Head of caudate nucleus (tissue), 42 donors: ENCODE measurements at places on chromosomes 4 and X.

DNA sequence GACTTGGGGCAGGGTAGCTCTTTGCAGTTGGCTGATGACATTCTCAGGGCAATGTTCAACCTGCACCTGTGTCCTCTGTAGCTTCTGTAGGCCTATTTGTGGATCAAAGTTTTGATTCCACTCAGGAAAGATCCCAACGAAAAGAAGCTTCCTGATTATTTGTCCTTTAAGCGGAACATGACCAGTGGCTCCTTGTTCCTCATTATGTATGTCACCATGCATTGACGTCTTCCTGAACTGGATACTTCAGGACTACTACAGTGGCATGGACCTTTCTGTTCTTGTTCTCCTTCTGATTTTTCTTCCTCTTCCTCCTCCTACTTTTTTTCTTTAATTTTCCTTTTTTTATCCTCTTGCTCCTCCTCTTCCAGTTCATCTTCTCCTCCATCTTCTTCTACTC is 62.4 kb downstream of the NBDY start:
- DNase-seq: no peak

GRCh38 chr4:158170691-158171561 is 1.9 kb downstream of the GASK1B start:
- no peak for DNase-seq

GRCh38 chr4:123353656-123354055 is 42.9 kb upstream of the SPRY1 start:
- DNase-seq: no peak

DNA sequence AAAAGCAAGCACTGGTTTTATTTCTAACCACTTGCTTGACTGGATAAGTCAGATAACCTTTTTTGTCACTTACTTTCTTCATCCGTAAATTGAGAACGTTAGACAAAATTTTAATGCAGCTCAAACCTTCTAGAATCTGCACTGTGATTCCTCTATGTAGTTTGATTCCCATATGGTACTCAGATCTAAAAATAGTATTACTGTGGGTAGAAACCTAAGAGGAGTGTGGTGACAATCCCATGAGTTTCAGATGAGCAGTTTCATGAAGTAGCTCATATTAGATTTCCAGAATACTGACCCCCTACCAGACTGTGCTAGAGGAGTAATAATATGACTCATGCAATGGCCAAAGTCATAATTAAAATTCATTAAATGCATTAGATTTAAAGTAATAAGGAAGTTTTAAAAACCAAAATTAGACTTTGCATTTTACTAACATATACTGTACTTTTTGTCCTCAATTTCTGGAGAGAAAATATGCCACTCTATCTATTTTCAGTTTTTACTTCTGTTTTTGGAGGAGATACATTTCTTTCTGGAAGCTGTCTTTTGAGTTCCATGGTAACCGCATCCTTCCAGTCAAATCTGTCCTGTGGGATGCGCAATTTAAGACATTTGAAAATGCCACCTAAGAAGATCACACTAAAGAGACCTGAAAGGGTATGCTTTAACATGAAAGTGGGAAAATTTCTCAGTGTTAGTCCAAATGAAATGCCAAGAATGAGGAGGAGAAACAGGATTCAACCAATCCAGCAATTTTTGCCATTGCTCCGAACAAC is 64.1 kb upstream of the GPM6A start:
- no peak for DNase-seq

GRCh38 chr4:150746156-150746555 is 164.2 kb downstream of the MAB21L2 start:
- DNase-seq: no peak

DNA sequence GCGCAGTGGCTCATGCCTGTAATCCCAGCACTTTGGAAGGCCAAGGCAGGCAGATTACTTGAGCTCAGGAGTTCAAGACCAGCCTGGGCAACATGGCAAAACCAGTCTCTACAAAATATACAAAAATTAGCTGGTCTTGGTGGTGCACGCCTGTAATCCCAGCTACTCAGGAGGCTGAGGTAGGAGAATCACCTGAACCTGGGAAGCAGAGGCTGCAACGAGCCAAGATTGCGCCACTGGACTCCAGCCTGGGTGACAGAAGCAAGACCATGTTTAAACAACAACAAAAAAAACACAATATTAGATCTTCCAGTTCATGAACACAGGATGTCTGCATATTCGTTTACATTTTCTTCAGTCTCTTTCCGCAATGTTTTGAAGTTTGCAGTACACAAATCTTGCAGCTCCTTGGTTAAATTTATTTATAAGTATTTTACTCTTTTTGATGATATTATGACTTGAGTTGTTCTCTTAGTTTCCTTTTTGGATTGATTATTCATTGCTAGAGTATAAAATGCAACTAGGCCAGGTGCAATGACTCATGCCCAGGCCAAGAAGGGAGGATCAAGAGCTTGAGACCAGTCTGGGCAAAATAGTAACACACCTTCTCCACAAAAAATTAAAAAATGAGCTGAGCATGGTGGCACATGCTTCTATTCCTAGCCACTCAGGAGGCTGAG is 30.4 kb upstream of the ABCG2 start:
- DNase-seq: no peak

DNA sequence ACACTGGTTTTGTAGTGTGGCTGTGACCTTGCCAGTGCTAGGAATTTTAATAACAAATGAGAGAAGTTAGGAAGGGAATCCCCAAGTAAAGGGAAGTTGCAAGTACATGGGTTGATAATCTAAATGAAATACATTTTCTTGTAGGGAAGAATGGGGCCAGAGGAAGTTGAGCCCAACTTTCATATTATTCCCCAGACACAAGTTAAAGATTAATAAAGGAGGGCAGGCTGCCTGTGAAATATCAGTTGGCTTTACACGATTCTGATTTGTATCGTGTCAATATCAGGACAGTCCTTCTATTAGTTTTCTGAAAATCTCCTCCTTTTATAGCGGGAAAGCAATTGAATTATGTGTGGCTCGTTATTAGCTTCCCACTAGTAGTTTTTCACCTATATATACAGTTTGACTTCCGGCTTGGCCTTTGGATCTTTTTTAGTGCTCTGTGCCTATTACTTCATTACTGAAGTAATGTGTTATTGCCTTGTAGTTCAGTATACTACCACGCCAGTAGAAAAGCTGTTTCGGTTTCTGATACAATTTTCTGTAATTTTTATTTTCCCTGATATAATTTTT is 1.7 kb downstream of the PDLIM5 start:
- DNase-seq: no peak

DNA sequence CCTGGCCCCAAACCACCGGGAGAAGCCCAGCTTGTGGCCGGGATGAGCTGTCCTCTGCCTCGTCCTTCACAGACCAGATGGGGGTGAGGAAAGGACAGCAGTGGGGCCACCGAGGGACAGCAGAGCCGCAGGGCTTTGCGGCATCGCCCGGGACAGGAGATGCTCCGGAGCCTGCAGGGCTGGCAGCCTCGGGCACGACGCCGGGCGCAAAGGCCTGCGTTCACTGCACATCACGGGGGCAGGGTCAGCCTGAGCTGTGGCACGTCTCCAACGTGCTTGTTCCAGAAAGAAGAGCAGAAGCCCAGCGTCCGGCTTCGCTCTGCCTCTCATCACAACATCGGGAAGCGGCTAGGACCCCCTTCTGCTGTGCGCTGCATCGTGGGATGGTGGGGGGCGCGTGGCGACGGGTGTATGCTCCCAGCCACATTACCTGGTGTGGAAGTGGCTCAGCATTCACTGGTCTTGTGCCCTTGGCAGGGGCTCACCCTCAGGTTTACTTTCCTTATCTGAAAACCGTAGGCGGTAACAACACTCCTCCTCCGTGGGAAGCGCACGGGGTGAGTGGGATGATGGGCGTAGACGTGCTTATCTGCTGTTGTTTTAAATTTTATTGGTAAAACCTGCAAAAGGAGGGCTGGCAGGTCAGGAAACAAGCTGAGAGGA is 7.4 kb downstream of the TADA2B start:
- no peak for DNase-seq

DNA sequence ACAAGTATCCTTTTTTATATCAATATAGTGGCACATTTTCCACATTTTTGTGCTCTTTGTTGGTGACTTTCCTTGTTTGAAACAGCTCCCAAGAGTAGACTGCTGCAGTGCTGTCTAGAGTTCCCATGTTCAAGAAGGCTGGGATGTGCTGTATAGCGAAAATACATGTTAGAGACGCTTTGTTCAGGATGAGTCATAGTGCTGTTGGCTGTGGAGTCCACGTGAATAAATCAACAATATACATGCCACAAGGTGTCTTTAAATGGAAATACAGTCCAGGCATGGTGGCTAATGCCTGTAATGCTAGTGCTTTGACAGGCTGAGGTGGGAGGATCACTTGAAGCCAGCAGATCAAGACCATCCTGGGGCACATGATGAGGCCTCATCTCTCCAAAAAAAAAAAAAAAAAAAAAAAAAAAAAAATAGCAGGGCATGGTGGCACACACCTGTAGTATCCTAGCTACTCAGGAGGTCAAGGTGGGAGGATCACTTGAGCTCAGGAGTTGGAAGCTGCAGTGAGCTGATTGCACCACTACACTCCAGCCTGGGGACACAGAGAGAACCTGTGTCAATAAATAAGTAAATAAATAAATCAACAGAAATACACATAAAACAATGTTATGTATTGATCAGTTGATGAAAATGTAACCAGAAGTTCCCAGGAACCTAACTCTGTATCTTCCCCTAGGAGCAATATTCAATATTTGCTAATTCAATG is 256.8 kb upstream of the STS start:
- DNase-seq: no peak

DNA sequence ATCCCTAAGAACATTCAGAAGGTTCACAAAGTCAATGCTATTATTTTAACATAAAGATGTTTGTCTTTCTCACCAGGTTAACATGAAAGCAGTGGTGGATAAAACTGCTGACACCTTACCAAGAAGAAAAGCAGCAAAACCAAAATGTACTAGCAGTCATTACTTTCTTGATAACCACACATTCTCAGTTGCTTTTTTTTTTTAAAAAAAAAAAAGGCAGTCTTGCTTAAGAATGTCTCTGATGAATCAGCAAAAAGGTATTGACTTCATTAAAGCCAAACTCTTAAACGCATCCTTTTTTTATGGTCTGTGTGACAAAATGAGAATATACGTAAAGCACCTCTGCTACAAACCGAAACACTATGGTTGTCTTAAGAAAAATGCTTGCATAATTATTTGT is 31.9 kb downstream of the CDKL2 start:
- no peak for DNase-seq

GRCh38 chrX:46627711-46628419 is 54.3 kb downstream of the CHST7 start:
- no peak for DNase-seq

DNA sequence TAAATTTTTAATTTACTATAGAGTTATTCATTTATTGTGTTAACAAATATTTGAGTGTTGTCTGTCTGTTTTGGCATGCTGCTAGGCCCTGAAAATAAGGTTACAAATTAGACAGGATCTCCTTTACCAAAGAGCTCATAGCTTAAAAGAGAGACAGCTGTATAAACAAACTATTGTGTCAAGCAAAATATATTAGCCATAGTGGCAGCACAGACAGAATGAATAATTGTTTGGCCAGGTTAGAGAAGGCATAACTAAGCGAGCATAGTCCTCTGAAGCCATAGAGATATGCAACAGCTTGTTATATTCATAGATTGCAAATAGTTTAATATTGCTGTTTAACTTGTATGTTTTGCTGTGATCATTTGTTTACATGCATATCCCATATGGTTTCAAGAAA is 66.7 kb upstream of the NDUFC1 start:
- no peak for DNase-seq

DNA sequence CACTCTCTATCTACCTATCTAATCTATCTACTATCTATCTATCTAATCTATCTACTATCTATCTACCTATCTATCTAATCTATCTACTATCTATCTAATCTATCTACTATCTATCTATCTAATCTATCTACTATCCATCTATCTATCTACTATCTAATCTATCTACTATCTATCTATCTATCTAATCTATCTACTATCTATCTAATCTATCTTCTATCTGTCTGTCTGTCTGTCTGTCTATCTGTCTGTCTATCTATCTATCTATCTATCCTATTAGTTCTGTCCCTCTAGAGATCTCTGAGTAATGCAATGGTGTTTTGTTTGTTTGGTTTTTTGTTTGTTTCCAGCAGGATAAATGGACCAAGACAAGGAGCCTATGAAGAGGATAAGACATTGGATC is 9.4 kb upstream of the ASMTL start:
- no peak for DNase-seq

DNA sequence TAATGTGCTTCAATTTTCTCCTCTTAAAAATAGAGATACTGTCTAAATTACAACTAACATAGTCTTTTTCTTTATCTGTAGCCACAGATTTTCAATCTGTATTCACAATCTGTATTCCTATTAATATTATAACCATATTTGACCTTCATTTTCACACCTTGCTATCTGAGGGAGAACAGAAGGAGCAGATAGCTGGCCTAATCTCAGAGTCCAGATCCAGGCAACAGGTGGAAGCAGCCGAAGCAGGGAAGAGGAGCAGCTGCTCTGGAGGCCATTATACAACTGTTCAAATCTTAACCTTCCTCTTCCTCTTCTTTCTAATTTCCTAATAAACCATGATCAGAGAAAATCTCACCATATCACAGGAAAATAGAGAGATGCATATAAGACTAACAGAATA is 14.2 kb downstream of the SEPSECS start:
- DNase-seq: no peak

DNA sequence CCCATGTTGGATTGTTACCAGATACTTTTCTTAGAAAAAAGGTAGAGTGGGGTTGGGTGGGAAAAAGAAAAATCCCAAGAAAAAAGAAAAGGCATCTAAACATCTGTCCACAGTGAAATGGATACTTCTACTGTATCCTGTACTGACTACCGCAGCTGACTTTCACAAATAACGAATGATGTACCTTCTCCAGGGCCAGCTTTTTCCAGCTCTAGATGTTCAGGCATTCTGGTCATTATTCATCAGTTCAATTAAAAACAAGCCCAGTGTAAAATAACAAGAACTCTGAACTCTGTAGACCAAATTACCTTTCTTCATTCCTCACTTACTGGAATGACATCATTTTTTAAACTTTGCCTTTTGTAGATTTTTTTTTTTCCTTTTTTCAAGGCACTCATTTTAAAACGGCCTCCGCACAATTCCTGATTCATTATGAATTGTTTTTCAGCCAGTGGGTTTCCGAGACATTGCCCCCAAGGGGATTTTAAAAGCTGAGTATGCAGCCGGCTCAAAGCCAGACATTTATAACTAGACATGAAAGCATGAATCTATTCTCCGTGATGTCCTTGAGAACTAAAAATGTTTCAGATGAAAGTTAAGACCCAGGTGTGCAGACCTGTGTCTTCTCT is 113.5 kb downstream of the PRKX start:
- DNase-seq: no peak

DNA sequence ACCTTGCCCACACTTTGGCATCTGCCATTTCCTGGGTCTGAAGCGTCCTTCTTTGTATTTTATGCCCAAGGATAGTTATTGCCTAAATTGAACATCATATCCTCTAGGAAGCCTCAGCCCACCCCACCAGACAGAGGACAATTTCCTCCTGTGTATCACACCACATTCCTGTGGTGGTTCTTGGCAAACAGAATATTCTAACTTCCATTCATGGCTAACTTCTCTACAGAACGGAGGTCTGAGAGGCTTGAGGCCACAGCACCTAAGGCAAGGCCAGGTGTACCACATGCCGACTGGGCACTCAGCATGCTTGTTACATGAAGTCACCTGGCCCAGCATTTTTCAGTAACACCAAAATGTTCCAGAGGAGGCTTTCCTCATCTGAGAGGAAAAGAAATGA is 42.4 kb downstream of the CD99L2 start:
- no peak for DNase-seq

GRCh38 chr4:25687773-25688172 is 32.1 kb downstream of the SLC34A2 start:
- DNase-seq: no peak
